ENCODE measurements at places on chromosomes 11 and 22.

DNA sequence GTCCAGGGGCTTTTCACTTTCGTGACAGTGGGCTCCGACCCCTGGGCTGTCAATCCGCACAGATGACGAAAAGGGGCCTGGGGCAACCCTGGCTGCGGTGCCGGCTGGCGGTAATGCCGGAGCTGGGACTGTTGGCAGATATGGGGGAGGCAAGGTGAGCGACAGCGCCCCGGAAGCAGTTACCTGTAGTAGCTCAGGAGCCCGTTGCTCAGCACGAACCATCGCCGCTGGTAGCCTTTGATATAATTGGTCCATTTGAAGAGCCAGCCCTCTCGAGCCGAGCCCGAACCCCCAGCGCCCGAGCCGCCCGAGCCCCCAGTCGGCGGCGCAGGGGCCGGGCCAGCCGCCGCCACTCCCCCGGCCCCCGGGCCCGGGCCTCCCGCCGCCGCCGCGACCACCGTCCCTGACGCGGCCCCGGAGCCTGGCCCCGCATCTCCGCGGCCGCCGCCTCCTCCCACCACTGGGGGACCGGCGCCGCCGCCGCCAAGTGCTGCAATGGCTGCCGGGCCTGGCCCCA lies 396 bp downstream of the OSBP start:
- H3K4me1 ChIP-seq: peaks cover 44% of the 10 kb centered on the region
- peaks cover 4% of the 10 kb centered on the region for H3K36me3 ChIP-seq
- peak overlapping the region; percentile 93 for H3K27ac ChIP-seq
- peak; percentile 30 for DNase-seq
- H3K27me3 ChIP-seq: no peaks in the 10 kb centered on the region

DNA sequence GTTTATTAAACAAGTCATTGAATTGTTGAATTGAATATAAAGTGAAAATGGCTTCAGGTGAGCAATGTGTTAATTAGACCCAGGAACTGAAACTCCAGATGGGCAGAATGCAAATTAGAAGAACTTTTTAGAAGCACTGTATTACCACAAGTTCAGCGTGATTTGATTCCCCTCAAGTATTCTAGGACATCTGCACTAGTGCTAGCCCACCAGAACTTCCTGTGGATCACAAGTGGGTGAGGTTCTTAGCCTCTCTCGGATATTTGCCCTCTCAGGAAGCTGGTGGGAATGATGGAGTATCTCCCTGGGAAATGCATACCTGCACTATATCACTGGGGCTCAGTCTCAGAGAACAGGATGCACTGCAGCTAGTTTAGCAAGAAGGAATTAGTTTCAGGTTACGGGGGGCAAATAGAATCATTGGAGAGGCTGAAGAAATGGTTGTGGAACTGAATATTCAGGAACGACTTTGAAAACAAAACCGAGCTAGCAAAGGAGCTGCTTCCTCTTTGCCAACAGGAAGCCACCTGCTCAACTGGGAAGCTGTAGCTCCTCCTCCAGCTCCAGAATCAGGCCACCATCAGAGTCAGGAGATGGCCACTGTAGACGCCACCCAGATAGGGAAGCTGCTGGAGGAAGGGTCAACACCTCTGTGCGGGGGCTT lies 74.3 kb downstream of the DHCR7 start:
- H3K4me3 ChIP-seq: no peak overlapping the region
- H3K4me1 ChIP-seq: no peaks in the 10 kb centered on the region
- no peak for DNase-seq
- no peaks in the 10 kb centered on the region for H3K36me3 ChIP-seq

DNA sequence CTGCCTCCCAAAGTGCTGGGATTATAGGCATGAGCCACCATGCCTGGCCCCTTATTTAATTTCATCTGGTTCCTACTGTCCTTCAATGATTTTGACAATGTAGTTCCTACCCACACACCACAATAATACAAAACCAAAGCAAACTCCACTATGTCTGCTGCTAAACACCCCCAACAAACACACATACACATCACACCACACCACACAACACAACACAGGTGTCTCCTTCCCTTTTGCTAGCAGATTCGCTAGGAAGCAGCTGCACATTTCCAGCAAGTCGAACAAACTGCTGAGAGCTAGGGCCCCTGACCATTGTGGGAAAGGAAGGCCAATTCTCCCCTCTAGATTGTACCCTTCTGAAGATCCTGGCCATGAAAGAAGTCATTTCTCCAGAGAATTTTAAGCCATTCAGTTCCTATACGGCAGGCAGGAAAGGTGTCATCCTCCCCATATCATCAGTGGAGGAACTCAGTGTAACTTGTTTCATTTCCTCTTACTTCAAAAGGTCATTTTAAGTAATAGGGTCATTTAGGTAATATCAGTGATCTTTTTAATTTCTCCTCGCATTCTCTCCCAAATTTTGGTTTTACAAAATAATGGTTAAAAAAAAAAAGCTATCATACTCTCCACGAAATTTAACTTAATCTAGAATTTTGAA lies 18.5 kb downstream of the NUMA1 start:
- no peaks in the 10 kb centered on the region for H3K4me1 ChIP-seq
- DNase-seq: no peak
- H3K27me3 ChIP-seq: no peaks in the 10 kb centered on the region
- H3K27ac ChIP-seq: no peak overlapping the region
- no peak overlapping the region for H3K4me3 ChIP-seq
- peaks cover 5% of the 10 kb centered on the region for H3K36me3 ChIP-seq

- no peaks in the 10 kb centered on the region for H3K36me3 ChIP-seq
- peaks cover 2% of the 10 kb centered on the region for H3K4me1 ChIP-seq
- no peak overlapping the region for H3K4me3 ChIP-seq
- no peak overlapping the region for H3K27ac ChIP-seq
These were observed 3.3 kb upstream of the HEPN1 start for GRCh38 chr11:124915541-124916369.

DNA sequence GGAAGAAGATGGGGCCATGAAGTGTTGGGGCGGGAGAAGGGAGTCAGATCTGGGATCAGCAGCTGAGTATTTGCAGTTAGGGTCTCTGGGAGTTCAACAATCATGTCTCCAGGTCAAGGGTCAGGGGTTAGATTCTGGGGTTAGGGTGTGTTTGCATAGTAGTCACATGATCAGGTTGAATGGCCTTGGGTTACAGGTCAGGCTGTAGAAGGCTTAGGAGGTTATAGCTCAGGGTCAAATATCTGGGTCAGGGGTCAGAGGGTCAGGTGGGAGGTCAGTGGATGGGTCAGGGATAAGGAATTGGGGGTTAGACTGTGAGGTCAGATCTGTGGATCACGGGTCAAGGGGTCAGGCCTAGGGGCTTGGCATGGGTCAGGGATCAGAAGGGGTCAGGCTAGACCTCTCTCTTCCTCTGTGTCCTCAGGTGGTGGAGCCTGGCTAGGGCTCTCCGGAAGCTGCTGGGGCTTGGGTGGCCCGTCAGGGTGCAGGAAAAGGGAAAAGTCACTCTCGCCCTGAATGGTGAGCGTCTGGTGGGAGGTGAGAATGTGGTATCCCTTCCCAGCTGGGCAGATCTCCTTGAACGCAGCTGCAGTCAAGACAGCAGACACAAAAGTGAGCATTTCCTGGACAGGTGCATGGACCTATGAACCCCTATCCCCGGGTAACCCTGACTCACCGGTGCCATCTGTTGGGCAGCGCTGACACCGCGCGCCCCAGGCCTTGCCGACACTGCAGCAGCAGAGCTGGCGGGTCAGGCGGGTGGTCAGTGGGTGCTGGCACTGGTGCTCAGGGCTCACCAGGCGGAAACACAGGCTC lies 6.4 kb downstream of the LTBP3 start:
- no peak overlapping the region for H3K4me3 ChIP-seq
- no peak for DNase-seq

DNA sequence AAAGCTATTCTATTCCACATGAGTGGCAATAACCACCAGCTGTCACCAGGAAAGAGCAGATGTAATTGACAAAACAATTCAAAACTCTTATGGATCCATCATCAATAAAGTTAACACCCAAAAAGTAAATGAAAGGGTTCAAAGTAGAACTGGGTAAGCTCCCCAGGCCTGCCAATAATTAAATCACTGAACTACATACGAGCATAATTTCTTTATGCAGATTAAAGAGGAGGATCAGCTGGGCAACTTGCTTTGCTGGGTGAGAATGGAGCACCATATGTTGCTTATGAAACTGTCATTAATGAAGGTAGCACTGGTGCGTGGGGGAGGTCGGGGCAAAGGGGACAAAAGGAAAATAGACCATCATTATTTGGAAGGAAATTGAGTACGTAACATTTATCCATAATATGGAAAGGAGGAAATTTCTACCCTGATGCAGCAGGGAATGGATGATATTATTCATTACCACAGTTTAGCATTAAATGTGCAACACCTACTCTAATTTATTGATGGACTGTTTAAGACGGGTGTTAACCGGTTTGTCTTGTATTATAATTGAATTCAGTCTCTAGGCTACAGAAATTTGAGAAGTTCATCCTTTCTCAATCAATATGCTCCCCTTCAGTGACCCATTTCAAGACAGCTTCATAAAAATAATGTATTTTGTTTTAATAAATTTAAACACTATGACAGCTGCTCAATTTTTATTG lies 315.9 kb downstream of the CADM1 start:
- peaks cover 8% of the 10 kb centered on the region for H3K27me3 ChIP-seq
- H3K4me1 ChIP-seq: no peaks in the 10 kb centered on the region
- H3K36me3 ChIP-seq: no peaks in the 10 kb centered on the region

DNA sequence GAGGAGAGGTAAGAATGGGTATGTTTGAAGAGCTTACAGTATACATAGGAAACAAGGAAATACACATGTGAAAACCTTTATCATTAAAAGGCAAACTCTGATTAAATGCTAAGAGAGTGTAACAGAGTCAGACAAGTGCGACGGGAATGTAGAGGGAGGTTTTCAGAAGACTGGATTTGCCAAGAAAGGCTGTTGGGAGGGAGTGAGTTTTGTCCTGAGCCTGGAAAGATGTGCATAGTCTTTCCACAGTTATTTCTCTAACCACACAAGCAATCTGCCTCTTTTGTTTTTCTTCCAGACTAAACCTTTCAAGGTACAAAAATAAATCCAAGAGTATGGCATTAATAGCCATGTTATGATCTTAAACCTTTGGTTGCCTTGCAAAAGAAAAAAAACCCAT lies 170.9 kb downstream of the KIRREL3 start:
- peaks cover 4% of the 10 kb centered on the region for H3K27me3 ChIP-seq
- no peaks in the 10 kb centered on the region for H3K4me1 ChIP-seq
- no peak for DNase-seq
- no peaks in the 10 kb centered on the region for H3K36me3 ChIP-seq
- H3K27ac ChIP-seq: no peak overlapping the region
